Activated CD8-positive, alpha-beta memory T cell treated with anti-CD3 and anti-CD28 coated beads, Interleukin-2, amount 10 ng/mL, durations not matched to agents 7 days and 5 days (primary cell): ENCODE measurements at places on chromosomes 6 and 20.

GRCh38 chr6:156933201-156934068, 156.3 kb downstream of the ARID1B start:
- no peak for DNase-seq

DNA sequence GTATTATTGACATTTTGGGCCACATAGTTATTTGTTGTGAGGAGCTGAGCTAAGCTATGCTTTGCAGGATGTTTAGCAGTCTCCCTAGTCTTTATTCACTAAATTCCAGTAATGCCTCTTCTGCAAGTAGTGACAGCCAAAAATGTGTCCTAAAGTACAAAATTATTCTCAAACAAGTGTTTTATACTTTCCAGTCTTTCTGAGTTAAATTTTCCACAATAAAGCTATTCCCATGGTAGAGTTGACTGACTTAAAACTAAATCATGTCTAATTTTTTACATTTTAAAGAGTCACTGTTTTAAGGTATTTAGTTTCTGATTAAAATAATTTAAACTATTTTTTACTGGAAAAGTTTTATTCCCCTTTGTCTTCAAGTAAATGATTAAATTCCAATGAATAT, 717.8 kb upstream of the HS3ST5 start:
- no peak for DNase-seq

DNA sequence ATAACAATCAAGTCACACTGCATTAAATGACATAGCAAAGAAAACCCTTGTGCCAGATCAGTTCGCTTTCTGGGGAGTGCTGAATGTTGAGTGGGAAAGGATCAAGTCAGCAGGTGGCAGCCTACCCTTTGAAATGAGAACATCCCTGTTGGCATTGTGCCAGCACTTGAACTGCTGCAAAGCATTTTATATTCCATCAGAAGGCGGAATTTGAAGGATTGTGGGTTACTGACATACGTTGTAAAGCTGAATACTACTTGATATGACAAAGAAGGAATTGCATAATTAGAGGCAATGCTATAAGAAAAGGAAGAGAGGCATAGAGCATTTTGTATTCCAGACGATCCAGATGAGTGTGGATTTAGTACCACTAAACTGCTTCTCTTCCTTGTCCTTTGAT, 26.5 kb downstream of the BCKDHB start:
- no peak for DNase-seq

- no peak for DNase-seq
These were observed 535.0 kb downstream of the PKHD1 start for GRCh38 chr6:51552435-51552834.

DNA sequence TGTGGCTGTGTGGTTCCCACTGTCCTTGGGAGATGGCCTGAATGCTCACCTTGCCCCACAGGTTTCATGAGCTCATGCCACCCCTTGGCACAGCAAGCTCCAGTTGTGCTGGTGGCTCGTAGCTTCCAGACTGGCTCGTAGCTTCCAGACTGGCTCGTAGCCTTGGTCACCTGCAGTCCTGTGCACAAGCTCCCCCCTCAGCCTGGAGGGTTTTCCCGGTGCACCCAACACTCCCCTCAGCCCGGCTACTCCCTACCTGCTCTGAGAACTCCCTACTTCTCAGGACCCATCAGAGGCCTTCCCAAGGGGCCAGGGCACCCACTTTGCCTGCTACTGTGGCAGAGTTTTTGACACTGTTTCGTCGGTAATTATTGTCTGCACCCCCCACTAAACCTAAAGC, 285.6 kb downstream of the TAF4 start:
- no peak for DNase-seq

- DNase-seq = no peak
These were observed 1297.5 kb upstream of the CITED2 start for GRCh38 chr6:140671926-140672325.
